NCI-H2081 (cell line): ENCODE measurements at places on chromosomes 3 and 15.

DNA sequence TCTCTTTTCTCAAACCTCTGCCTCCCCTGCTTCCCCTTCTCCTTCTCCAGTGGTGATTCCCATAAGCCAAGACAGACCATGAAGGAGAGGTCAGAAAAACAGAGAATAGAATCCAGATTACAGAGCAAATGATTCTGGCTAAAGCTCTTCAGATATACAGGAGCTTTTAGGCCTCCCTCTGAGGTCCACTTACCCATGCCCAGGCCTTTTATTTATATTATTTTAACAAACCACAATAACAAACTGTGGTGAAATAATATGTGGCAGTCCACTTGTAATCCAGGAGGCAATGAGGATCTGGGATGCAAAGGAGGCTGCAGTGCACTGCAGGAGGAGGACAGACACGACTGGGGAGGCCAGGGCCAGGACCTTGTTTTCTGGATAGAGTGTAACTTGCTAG lies 104.1 kb downstream of the STAC start:
- no peak for DNase-seq

DNA sequence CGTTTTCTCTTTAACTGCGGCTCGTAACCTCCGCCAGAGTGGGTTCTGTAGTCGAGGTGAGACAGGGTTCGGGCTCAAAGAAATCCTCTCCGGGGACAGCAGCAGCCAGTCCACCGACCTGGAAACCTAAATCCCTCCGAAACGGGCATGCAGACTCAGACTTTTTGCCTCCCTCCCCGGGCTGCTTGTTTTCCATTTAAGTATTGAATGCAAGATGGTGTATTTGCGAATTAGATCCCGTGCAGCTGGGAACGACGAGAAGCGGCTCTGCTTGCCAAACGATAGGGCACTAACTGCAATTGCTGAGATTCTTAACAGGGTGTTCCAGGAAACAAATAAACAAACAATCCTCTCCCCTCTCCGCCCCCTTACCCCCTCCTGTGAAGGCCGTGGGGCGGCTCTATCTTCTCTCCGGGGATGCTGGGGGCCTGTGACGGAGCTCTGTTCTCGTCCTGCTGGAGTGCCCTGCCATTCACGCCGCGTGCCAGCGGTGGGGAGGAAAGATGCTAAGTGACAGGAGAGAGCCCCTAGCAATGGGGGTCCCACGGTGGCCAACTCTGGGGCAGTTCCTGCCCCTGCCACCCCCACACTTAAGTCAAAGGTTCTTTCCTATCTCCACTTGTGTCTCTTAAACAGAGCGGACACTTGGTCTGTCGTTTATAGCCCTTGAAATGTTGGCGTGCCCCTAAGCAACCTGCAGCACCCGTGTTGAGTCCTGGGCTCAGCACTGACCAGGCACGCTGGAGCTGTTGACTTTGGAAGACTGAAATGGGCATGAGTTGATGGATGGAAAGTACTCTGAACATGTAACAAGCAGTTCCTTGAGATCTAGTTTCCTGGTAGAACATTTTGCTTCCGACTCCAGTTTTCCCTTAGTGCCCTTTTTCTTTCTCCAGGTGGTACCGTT lies 1.3 kb upstream of the ETV5 start:
- no peak for DNase-seq

DNA sequence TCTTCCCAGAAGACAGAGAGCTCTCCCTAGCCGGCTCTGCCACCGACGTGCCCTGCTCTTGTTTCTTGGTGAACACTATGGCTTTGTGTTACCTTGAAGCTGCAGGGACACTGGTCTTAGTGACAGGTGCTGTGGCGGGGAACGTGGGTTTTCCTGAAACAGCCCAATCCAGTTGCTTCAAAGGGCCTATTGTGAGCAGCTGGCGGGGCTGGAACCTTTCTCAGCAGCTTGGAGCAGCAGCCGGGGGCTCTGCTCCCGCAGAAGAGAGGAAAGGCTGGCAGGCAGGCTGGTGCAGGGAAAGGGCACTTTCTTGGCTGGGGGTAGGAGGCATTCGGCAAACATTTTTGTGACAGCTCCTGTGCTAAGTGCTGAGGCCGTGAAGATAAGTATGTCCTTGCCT lies 12.8 kb downstream of the MYZAP start:
- DNase-seq: no peak

DNA sequence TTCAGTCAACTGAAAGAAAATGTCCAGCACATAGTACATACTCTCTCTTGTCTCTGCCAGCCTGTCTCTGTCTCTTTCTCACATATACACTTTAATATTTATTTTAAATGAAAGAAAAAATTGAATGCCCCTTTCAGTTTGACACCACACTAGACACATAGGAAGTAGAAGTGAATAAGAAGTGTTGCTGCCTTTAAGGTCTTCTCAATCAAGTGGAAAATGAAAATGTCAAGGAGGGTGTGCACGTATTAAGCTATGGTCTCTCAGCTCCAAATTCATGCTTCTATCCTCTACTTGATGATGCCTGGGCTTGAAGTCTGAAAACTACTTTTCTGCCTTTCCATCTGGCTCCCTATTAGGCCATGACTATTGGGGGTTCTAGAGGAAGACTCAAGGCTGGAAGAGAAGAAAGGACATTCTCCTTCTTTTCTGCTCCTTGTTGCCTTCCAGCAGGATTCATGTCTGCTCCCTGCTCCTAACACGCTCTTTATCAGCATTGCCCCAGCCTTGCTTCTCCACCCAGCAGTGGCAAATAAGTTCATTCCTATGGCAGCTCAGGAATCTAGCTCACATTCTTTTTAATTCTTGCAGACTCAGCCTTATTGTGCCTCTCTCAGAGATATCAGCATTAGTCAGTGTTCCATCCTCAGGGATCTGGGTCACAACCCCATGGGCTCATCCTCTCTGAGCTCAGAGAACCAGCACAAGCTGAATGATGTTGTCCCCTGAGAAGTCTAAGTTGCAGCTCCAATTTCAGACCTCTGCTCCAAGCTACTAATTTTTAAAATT lies 609.1 kb upstream of the GRM7 start:
- no peak for DNase-seq

DNA sequence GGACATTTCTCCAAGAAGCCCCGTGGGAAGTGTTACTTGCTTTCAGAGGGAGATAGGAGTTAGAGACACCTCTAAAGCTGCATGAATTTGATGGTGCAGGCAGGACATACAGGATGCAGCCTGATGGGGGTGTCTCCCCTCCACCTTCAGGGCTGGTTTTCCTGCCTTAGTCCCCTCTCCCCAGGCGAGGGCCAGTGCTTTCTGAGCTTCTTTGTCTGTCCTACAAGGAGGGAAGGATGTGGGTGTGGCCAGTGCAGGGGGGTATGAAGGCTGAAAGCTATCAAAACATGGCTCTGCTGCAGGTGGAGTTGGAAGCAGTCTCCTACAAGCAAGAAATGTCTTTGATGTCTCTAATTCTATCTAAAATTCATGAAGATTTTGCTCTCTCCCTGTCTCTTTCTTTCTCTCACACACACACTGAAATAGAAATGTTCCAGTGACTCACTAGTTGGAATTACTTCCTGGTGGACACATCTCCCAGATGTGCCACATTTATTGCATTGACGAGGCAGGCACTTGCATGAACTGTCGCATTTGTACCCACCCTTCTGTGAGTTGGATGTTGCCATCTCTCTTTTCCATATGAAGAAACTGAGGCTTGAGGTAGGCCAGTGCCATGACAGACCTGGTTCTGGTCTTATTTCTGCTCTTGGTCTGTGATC lies 13.9 kb upstream of the PODXL2 start:
- DNase-seq: no peak

DNA sequence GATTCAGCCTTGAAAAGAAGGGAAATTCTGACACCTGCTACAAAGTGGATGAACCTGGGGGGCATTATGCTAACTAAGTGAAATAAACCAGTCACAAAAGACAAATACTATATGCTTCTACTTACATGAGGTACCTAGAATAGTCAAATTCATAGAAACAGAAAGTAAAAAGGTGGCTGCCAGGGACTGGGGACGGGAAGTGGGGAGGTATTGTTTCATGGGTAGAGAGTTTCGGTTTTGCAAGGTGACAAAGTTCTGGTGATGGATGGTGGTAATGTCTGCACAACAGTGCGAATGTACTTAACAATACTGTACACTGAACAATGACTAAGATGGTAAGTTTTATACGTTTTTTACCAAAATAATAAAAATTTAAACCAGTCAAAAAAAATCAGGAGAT lies 4.8 kb downstream of the IDH2 start:
- no peak for DNase-seq

- DNase-seq: no peak
Measured at GRCh38 chr3:196942915-196943277, 568 bp upstream of the NCBP2 start.

- no peak for DNase-seq
Measured at GRCh38 chr15:57418635-57419034, 42.3 kb downstream of the CGNL1 start.

GRCh38 chr3:182258538-182259177 lies 534.6 kb upstream of the ATP11B start:
- DNase-seq: peak; percentile 82
